Posterior cingulate gyrus (tissue), 11 donors: ENCODE measurements at places on chromosomes 2 and 18.

- DNase-seq, result no peak
Measured at GRCh38 chr18:60965856-60966255, 367.4 kb upstream of the CDH20 start.

DNA sequence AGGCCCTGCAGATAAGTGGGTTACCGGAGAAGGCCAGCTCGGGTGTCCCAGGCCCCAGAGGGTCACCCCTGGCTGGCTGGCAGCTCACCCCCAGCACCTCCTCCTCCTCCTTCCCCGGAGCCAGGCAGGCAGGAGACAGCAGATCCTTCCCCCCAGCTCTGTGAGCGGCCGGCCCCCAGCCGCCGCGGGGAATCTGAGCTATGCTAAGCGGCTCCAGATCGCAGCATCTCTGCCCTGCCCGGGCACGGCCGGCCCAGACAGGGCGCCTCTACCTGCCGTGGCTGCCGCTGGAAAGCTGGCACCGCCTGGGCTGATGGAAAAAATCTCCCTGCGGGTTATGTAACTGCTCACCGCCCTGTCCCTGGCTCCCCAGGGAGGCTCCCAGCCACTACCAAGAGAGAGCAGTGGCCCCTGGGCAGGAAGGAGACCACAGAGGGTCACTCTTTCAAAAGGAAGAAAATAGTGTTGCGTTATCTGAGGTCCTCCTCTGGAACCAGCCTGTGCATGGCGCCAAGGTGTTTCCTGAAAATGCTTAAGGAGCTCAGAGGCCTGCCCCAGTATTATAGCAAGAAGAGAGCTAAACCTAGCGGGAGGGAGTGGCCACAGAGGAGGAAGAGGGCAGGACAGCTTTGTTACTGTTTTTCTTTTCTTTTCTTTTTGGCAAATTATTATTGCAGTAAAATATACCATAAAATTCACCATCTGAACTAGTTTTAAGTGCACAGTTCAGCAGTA is 179.0 kb downstream of the SMAD7 start:
- DNase-seq, result no peak

- no peak for DNase-seq
Measured at GRCh38 chr2:59804732-59805131, 748.7 kb downstream of the BCL11A start.

DNA sequence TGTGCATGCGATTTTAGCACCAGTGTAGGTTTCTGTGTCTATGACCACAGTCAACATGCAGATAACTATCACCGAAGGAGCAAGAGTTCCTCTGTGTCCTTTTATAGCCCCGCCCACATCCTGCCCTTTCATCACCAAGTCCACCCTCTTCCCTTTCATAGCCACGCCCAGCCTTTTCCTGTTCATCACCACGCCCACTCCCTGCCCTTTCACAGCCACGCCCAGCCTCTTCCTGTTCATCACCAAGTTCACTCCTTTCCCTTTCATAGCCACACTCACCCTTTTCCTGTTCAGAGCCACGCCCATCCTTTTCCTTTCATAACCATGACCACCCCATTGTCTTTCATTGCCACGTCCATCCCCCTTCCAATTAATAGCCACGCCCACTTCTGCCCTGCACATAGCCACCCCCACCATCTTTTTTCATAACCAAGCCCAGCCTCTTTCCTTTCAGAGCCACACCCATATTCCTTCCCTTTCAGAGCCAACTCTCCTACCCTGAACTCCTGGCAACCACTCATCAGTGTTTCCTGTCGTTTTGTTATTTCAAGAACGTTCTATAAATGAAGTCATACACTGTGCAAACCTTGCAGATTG is 273.9 kb downstream of the MYT1L start:
- DNase-seq, result no peak

DNA sequence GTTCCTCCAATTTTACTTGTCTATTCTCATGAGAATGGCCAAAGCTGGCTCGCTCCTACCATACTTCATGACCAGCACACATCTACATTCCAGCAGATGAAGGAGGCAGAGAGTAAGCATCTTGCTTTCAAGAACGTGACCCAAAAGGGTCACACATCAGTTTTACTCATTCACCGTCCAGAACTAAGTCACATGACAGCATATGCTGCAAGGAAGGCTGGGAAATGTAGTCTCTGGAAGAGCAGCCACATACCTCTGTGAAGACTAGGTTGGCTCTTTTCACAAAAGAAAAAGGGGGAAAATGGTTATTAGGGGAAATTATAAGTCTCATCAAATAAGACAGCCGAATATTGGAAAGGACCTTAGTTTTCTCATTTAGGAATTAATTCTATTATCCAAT is 835.3 kb downstream of the EPHA4 start:
- no peak for DNase-seq

DNA sequence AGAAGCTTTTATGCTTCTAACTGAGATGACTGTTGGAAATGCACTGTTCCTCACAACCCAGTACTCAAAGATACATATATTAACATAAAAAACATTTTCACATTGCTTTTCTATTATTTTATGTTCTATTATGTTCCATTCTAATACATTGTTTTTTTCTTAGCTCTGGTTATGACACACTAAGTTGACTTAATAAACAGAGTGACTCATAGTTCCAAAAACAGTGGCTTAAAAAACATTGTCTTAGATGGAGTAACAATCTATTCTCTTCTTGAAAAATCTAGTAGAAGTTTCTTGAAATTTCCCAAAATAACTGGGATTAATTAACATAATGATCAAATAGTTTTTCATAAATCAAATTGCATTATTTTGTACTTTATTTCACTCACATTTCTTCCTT is 328.2 kb upstream of the LRATD1 start:
- no peak for DNase-seq
